ENCODE measurements at places on chromosomes 3 and 15.

DNA sequence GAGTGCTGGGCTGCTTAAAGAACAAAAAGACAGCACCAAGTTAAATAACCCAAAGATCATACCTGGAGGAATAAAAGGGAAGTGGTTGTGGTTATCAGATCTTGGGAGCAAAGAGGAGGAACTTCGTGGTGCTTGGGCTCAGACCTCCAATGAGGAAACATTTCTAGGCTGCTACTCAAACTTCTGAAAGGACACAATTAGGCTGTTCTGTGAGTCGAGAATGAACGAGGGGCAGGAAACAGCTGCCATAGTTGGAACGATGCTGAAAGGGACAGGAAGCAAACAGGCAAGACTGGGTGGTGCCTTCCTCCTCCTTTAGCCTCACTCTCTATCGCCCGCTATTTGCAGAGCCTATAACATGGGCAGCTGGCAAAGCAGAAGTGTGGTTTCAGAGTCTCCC, 276.3 kb upstream of the ARRDC4 start:
- no peak for DNase-seq

- DNase-seq: no peak
These were observed 660 bp downstream of the UROC1 start for GRCh38 chr3:126516936-126517290.

DNA sequence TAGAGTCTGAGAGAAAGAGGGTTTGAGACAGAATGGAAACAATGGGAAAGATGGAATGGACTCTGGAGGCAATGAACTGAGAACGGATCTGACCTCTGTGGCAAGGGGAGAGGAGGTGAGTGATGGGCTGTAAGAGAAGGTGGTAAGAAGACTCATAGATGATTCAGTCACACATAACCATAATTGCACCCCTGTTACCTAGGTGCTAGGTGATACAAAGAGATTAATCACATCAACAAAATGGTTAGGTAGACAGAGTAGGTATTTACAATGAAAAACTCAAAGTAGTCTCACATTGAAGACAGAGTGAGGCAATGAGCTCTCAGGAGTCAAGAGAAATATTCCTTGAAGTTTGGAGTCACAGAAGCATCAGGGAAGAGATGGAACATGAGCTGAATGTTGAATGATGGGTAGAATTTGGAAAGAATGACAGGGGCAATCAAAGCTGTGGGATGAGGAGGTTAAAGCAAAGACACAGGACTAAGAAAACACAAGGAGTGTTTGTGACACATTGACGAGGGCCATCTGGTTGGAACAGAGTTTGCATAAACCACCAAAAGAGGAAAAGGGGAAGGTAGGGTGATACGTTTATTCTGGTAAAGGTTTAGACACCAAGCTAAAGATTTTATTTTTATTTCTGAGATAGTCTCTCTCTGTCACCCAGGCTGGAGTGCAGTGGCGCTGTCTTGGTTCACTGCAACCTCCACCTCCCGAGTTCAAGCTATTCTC, 32.7 kb downstream of the MME start:
- no peak for DNase-seq

DNA sequence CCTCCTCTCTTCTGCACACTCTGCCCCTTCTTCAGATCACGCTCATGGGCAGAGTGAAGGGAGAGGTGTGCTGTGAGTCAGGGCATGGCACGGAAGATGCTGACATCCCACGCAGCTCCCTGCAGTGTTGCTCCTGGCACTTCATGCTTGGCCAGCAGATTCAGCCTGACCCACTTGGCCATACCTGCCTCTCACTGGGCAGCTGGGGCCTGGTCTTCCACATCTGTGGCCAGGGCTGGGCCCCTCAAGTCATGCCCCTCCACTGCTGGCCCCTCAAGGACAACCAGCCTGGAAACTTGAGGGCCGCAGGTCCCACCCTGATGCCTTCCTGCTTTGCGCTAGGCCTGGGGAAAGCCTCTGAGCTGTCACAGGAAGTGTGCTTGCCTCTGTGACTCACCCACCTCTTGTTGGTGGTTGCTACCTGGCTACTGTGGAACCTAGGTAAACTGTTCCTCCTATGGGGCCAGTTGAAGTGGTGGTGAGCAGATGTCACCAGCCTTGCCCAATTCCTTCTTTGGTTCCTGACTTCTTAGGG, 48.7 kb downstream of the BSN start:
- DNase-seq: no peak

DNA sequence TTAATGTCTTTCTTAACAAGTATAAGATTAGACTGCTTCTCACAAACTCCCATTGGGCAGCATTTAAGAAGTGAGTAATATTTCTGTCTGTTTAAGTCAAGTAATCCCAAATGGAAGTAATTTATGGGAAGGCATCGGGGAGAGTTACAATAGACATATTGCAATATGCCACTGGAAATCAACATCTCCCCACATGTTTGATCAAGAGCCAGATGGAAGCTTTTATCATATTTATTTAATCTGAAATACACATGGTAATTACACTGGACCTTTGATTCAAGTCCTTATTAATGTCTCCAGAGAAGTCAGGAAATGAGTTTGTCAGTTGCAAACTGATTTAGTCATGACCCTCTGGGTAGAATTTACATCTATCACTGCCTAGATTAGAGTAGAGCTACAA, 943.8 kb downstream of the VGLL3 start:
- DNase-seq: no peak

- peak; percentile 84 for DNase-seq
These were observed 388.2 kb upstream of the AGTR1 start for GRCh38 chr3:148309390-148310035.

DNA sequence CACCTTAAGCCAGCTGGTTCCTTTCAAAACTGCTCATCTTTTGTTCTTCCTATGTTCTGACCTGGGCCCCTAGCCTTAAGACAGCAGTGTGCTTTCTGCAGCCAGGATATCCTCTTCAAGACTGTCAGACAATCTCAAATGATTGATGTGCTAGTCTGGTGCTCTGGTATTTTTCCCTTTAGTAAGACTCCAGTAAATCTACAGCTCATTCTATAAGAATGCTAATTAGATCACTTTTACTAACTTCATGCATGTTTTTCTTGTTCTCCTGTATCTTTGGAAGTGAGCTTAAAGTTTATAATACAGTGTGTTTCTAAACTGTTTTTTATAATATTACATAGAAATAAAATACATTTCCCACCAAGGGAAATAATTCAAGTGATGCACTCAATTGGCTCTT, 220.9 kb upstream of the NANOGP8 start:
- DNase-seq: peak; percentile 43

- peak; percentile 29 for DNase-seq
These were observed 2.7 kb downstream of the RPL22L1 start for GRCh38 chr3:170867143-170867937.
